ENCODE measurements at places on chromosomes 5 and 9.

GRCh38 chr5:96088706-96089498, 127.3 kb upstream of the ELL2 start:
- DNase-seq: no peak

DNA sequence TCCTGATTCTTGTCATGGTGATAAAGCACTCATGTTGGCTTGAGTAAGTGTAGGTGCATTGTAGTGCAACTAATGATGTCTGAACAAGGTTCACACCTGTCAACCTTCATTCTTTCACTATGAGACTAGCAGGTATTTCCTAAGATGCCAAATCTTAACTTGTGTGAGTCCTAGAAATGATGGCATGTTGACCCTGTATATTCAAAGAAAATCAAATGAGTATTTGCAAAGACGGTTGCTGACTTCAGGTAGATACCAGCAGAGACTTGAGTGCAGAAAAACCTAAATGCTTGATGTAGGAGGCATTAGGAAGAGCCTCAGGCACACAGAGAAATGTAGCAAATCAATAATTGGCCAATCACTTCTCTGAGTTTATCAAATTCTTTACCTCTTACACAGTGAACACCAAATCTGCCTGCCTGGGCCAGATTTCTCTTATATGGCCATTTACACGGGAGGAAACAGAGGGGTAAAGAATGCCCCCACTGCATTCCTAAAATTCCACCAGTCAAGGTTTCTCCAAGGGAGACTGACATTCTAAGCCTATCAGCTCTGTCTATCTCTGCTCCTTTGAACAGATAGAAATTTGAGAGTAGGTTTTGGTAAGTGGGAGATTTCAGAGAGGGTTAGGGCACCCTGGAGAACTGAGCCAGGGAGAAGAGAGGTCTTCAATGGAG, 488.6 kb upstream of the WWC1 start:
- DNase-seq: no peak

DNA sequence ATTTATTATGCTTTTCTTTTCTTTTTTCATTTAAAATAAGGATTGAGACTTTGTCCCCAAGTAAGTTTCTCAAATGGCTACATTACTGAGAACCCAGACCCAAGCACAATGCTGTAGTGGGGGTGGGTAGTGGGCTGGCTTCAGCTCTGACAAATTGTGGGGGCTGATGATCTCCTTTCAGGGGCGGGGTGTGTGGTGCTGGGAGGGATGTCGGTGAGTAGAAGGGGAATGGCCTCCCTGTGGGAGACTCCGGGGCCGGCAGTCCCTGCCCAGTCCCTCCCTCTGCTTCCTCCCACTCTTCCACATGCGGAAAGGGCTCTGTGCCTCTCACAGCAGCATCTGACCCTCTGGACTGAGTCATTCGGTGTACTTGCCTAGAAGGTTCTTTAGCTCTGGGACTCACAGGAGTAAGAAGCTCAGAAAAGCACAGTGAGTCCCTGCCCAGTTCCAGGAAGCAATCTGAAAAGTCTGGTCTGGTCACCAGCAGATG, 14.3 kb downstream of the CD180 start:
- DNase-seq: peak; percentile 70

GRCh38 chr5:114928644-114929462, 240.9 kb downstream of the TRIM36 start:
- no peak for DNase-seq

GRCh38 chr5:102850503-102850902, 95.4 kb downstream of the PAM start:
- DNase-seq: no peak

- DNase-seq: no peak
Measured at GRCh38 chr5:62568800-62569432, 9.7 kb upstream of the LRRC70 start.

- DNase-seq: no peak
Measured at GRCh38 chr5:154898210-154898609, 39.8 kb downstream of the CNOT8 start.

All from AG08396 (cell line).